PC-3 (cell line): ENCODE measurements at places on chromosomes 1 and 21. TPM values are rescaled to one million over a fixed set of nuclear protein-coding genes. Genes with fewer than 3 reads are reported as not detected.

DNA sequence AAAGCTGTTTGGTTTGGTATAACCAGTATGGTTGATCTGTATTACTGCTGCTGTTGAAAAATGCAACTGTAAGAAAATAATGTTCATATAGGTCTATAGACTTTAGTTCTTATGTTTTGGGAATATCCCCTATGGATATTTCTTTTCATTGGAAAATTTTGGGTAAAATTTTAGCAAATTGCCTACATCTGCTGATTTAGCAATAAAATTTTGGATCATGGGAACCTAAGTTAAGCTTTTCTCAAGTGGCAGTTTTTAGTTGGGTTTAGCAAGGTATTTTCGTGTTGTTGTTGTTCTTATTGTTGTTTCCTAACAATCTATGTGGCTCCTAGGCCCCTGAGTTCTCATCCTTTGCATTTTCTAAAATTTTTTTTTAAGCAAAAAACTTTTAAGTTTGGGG, 167.1 kb downstream of the PHTF1 start:
- H3K27me3 ChIP-seq, result no peaks in the 10 kb centered on the region
- H3K27ac ChIP-seq, result no peak overlapping the region
- H3K4me1 ChIP-seq, result no peaks in the 10 kb centered on the region
- DNase-seq, result no peak

DNA sequence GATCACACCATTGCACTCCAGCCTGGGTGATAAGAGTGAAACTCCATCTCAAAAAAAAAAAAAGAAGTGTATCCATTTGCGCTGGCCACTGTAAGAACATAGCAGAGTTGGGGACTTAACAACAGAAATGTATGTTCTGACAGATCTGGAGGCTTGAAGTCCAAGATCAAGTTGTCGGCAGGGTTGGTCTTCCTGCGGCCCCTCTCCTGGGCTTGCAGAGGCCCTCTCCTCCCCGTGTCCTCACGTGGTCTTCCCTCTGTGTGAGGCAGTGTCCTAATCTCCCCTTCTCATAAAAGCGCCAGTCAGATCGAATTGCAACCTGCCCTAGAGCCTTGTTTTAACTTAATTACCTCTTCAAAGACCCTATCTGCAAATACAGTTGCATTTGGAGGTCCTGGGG, 52.6 kb downstream of the MT1HL1 start:
- DNase-seq, result no peak
- H3K4me3 ChIP-seq, result no peak overlapping the region
- H3K27ac ChIP-seq, result no peak overlapping the region

DNA sequence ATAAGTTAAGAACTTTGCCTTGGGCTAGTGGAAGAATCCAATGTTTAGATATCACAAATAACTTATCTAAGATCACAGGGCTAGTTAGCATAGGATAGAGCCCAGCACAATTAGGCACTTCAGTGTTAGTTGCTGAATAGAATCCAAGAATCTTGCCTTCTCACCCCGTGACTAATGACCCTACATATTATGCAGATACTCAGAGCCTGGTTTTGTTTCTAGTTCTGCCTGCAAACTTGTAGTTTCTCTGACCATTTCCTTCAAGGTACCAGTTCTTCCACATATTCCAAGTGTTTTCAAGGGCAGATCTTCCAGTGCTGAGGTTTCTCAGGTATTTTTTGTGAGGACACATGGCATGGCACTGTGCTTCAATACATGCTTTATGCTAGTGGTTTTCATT, 239.3 kb downstream of the KCNK2 start:
- no peak for DNase-seq
- no peak overlapping the region for H3K27ac ChIP-seq
- H3K4me1 ChIP-seq, result no peaks in the 10 kb centered on the region
- no peaks in the 10 kb centered on the region for H3K36me3 ChIP-seq
- H3K27me3 ChIP-seq, result no peaks in the 10 kb centered on the region

GRCh38 chr1:934991-935750, 11.4 kb downstream of the SAMD11 start:
- no peaks in the 10 kb centered on the region for H3K36me3 ChIP-seq
- H3K4me1 ChIP-seq, result peaks cover 9% of the 10 kb centered on the region
- no peak overlapping the region for H3K4me3 ChIP-seq

DNA sequence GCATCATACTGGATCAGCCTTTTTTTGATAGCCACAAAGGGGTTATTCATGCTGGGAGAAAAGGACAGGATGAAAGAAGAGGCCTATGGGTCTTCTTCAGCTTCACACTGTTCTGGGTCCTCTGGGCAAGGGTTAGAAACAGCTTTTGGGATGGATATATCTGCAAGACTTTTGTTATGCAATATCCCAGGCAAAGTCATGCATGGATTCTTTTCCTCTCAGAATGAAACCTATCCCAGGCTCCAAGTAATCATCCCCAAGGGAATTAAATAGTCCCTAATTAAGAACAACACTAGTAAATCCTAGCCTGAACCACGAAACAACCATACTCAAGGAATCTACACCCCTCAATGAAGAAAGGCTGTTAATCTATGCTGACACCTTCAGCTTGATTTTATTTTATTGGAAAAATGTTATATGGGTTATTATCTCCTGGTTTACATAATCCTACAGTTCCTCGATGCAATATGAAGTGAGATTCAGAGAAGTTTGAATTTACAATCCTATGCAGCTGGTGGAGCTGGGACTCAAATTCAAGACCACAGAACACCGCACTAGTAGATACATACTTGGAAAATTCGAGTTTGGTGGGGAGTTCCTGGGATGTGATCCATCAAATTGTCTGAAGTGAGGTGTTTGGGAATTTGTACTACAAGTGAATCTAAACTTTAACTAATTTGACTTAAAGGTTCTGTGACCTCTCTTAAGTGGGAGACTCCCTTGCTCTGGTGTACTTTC, 338.6 kb downstream of the TBX15 start:
- no peaks in the 10 kb centered on the region for H3K4me1 ChIP-seq
- H3K4me3 ChIP-seq, result no peak overlapping the region
- no peak for DNase-seq
- H3K27me3 ChIP-seq, result peaks cover 4% of the 10 kb centered on the region; the same call in 1 of the 2 replicates

- H3K4me1 ChIP-seq, result no peaks in the 10 kb centered on the region
- peaks cover 39% of the 10 kb centered on the region for H3K36me3 ChIP-seq
- DNase-seq, result no peak
- no peaks in the 10 kb centered on the region for H3K27me3 ChIP-seq
These were observed 32.0 kb downstream of the S100B start for GRCh38 chr21:46572850-46573249.

LAMC2 gene
- total RNA-seq, result 105 and 127 TPM in 2 replicates

RNF11 gene
- 117 and 169 TPM in 2 replicates for total RNA-seq

TAF5L gene
- 24.2 and 28.3 TPM in 2 replicates for total RNA-seq

RNF186 gene
- total RNA-seq, result 0.69 TPM in 1 of 2 replicates, not detected in the other

ORC1 gene
- total RNA-seq, result 23.7 and 28.9 TPM in 2 replicates

EXTL2 gene
- 6.4 and 7.5 TPM in 2 replicates for total RNA-seq

NES gene
- 58.2 and 70.0 TPM in 2 replicates for total RNA-seq
